NCI-H345 (cell line): ENCODE measurements at places on chromosomes 4 and X.

- DNase-seq = no peak
These were observed 52.7 kb upstream of the TET2 start for GRCh38 chr4:105093975-105094374.

DNA sequence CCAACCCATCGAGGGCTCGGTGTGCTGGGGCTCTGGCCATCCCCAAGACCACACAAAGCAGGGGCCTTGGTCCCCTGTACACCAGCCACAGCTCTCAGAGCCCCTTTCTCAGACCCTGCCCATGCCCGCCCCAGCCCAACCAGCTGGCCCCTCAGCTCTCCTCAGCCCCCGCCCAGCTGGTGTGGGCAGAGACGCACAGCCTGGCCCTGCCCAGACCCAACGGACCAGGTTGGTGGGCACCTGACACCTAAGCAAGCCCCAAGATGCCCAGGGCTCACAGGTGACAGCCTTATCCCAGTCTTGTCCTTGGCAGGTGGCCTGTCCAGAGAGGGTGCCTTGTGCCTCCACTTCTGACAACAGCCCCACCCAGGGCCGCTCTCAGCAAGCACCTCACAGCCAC is 42.4 kb downstream of the FAM53A start:
- no peak for DNase-seq

DNA sequence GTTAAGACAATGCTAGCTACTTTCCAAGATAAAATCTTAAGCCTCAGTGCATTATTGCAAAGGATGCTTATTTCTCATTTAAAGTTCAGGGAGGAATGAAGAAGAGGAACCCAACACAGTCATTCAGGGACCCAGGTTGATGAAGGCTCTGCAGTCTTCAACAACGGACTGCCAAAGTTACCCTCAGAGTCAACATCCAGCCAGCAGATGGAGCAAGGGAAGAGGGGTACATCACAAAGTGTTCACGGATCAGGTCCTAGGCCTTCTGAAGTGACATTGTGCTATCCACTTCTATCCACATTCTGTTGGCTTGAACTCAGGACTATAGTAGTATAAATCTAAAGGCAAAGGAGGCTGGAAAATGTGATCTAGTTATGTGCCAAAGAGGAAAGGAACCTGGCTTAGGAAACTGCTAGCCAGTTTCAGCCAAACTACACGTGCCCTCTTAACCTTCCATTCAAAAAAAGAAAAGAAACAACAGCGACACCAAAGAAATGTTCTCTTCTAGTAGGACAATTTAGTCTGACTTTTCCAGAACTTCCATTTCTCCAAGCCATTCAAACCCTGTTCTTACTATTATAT is 28.8 kb downstream of the NKX6-1 start:
- DNase-seq = no peak

- DNase-seq = no peak
These were observed 1512.5 kb downstream of the STIM2 start for GRCh38 chr4:28373191-28373590.

DNA sequence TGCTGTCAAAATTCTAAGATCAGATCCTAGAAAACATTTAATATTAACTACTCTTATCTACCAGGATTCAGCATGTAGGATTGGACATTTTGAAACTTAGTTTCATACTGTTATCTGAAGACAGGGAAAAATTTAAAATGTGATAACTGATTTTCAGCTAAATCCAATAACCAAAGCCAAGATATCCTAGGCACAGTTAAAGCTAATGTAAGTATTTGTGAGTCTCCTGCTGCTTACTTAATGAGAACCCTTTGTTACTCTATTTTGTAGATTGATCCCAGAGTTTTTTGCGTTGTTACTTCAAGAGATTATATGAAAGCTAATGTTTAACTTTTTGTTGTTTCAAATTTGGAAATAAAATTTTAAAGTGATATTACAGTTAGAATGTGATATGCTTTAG is 2.0 kb downstream of the CPE start:
- no peak for DNase-seq

DNA sequence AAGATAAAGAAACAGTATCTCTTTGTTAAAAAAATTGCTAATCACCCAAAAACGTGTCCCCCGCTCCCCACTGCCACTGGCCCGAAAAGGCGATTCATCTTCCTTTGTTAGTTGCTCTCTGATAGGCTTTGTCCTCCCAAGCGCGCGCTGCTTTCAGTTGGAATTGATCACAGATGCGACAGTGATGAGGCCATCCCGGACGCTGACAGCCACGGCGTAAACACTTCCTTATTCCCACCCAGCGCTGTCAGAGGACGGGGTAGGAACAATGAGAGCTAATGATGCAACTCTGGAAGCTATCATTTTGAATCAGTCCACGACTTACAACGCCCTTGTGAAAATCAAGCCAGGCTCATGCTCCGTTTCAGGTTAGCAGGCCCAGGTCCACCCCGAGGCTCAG is 21.4 kb downstream of the SOD3 start:
- no peak for DNase-seq

GRCh38 chr4:102196221-102196620 is 149.1 kb downstream of the SLC39A8 start:
- no peak for DNase-seq

GRCh38 chr4:107148904-107149303 is 112.8 kb upstream of the DKK2 start:
- DNase-seq = no peak

GRCh38 chr4:104393655-104394324 is 100.9 kb downstream of the CXXC4 start:
- DNase-seq = no peak

DNA sequence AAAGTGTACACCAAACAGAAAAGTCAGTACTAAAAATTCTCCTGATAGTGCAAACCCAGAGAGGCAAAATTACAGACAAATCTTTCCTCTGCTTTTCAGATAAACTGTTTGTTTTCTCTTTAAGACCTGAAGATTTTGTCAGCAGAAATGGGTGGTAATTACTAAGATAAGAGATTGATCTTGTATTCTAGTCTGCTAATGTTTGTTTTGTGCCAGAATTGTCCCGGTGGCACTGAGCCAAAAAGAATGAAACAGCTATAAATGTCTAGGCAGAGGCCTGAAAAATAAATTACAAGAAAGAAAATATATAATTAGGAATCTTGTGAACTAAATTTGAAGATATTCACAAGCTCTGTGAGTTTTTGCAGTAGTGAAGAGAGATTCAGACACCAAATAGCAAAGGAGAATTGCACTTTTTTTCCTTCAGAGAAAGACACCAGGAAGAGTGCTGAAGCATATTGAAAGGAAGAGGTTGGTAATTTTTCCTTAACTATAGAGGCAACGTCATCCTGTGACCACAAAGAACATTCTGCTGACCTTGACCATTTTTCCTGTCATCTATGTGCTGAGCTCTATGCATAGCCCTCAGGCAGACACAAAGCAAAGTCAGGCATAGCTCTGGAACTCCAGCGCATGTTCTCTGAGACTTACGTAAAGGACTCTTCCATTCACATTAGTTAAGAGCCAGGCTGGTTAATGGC is 314.5 kb upstream of the RASGEF1B start:
- DNase-seq = no peak

DNA sequence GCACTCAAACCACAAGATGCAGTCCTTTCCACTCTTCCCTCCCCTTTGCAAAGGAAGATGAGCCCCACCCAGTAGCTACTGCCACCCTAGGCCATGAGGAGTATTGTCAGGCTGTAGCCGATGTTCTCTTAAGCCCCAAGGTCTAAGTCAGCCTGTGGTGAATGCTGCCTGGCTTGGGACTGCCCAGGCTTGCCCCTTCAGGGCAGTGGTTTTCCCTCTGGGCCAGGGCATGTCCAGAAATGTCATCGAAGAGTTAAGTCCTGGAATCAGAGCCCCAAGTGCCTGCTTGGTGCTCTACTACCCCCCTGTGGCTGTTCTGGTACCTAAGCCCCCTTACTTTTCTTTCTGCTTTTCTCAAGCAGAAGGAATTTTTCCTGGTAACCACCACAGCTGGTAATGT is 11.8 kb upstream of the PGK1 start:
- DNase-seq = no peak

DNA sequence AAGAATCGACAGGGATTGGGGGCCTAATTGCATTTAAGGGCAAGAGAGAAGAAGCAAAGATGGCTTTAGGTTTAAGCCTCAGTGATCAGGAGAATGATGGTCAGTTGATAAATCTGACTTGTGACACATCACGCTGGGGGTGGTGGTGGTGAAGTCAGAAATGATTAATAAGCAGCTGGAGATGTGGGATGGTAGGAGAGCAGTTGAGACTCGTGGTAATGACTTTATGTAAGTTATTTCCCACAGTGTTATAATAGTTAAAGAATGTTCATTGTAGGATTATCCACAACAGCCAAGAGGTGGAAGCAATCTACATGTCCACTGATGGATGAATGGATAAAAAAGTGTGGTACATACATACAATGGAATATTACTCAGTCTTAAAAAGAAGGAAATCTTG is 178.9 kb upstream of the GPC4 start:
- no peak for DNase-seq

DNA sequence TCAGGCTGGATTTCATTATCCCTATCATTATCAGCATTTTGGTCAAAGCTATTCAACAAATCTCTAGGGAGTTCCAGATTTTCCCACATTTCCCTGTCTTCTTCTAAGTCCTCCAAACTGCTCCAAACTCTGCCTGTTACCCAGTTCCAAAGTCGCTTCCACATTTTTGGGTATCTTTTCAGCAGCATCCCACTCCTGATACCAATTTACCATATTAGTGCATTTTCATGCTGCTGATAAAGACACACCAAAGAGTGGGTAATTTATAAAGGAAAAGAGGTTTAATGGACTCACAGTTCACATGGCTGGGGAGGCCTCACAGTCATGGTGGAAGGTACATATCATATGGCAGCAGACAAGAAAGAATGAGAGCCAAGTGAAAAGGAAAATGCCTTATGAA is 132.8 kb upstream of the SLC7A11 start:
- DNase-seq = no peak

GRCh38 chr4:86959588-86960500 is 25.0 kb downstream of the AFF1 start:
- no peak for DNase-seq

DNA sequence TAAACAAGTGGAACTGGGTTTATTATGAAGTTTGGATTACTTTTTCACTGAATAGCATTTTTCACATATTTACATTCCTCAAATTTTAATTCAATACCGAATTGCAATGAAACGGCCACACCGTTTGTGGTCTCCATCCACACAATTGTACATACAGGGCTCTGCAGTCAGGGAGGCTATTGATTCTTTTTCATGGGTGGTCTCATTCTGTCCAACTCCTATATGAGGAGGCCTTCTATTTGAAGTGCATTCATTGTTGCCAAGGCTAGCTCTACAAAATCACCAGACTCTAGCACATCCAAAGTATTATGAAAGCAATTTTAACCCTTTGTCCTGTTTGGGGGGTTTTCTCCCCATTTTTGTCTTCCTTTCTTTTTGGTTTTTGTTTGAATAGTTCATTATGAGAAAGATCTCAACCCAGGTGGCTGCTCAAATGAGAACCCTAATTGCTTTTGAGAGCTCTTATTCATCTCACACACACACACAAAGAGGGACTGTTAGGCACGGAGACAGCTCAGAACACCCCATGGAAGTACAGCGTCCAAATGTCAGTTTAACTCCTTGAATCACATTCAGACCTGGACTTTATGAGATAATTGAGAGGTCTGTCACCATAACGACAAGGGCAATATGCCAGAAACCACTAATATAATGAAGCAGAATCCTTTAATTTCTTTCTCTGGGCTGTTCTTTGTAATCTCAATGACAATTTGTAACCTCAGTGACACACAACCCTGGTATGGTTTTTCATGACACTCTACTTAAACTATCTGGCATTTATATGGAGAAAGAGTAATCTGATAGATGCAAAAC is 79.4 kb downstream of the NLGN4X start:
- peak; percentile 82 for DNase-seq

GRCh38 chrX:134634691-134635090 is 23.6 kb downstream of the PLAC1 start:
- no peak for DNase-seq

DNA sequence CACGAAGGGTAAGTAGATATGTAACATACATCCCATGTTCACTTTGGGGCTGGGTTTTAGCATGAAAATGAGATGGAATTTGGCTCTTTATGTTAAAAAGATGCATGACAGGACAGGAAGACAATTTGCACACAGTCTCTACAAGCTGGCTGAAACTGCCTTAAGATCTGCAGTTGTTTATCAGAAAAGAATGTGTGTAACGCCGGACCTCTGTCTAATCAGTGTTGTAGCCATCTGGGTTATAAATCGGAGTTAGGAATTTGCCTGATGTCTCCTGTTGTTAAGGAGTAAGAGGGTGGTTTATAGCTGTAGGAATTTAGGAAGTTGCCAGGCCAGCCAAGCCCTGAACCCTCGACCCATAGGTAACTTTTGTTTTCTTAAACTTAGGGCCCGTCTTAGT is 562.9 kb upstream of the FAT1 start:
- DNase-seq = no peak

GRCh38 chr4:183443655-183444213 is 702 bp upstream of the CDKN2AIP start:
- peak; percentile 46 for DNase-seq

DNA sequence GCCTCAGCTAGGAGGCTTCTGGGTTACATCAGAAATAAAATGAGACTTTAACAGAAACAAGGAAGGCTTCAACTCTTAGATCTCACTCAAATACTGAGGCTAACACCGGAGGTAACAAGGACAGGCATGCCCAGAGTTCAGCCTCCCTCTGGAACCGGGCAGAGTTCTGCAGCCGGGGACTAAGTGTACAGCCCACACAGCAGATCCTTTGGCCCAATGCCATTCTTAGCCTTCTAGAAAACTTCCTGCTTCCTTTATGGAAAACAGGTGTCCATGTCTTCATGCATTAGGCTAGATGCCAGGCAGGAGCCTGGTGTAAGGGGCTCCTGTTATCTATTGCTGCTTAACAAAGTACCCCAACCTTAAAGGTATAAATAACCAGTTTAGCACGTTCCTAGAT is 369.7 kb downstream of the BCOR start:
- DNase-seq = no peak

DNA sequence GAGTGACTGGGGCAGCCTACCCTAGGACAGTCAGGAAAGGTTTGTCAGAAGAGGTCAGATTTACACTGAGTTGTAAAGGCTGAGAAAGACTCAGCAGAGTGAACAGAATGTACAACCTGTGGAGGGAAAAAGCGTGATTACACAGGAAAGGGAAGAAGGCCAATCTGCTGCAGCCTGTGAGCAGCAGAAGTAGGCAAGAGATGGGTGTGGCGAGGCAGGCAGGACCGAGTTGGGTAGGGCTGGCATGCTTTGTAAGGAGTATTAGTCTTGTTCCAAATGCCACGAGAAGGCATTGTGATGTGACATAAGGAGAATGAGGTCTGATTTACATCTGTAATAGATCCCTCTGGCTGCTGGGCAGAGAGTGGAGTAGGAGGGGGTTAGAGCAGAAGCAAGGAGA is 12.6 kb downstream of the SGMS2 start:
- DNase-seq = no peak

DNA sequence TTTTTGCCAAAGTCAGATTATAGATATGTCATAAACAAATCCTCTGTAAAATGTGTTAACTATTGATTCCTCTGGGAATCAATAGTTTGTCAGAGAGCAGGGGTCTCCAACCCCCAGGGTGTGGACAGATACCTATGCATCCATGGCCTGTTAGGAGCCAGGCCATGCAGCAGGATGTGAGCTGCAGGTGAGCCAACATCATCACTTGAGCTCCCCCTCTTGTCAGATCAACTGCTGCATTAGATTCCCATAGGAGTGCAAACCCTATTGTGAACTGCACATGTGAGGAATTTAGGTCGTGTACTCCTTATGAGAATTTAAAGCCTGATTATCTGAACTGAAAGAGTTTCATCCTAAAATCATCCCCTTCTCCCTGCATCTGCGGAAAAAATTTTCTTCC is 1365.4 kb downstream of the ARAP2 start:
- DNase-seq = no peak

GRCh38 chrX:97547877-97548578 is 664.3 kb downstream of the RPA4 start:
- no peak for DNase-seq

- DNase-seq = no peak
These were observed 26.1 kb downstream of the ZRSR2 start for GRCh38 chrX:15816438-15816809.
